ENCODE measurements at places on chromosomes 12 and 14.

- DNase-seq = no peak
Observed at GRCh38 chr14:29716150-29716549, 211.5 kb downstream of the PRKD1 start.

GRCh38 chr14:72291908-72292688 is 359.9 kb downstream of the RGS6 start:
- no peak for DNase-seq

DNA sequence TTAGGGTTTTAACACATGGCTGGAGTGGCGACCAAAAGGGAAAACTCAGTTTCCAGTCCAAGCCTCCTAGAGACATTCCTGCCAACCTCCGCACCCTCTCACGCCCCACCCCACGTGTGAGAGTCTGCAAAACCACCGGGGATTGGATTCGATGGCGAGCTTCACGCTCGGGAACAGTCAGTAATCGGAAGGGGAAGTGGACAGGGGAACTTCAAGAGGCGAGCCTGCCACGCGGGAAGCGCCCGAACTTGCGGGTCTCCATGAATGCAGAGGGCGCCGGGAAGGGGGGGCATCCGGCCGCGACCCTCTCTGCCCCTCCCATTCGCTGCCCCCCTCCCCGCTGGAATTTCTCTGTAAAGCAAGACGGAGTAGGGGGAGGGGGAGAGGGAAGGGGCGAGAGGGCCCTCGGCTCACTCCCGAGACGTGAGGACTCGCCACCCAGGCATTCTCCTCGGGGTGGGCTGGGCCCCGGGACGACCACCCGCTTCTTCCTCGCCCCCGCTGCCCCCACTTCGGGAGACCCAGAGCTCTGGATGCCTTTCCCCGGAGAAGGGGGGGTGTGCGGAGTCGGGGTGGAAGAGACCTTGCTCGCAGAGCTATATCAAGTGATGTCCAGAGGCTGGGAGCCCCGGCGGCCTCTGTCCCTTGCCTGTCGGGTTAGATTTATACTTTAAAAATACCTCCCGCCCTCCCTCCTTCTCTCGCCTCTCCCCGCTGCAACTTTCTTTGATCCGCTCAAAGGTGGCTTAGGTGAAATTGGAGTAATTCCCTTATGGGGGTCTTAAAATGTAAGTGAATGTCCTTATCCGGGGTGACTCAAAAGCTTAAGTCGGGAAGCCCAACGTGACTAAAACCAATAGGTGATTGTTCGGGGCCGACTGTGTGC is 2.5 kb upstream of the CCND2 start:
- peak; percentile 85 for DNase-seq

DNA sequence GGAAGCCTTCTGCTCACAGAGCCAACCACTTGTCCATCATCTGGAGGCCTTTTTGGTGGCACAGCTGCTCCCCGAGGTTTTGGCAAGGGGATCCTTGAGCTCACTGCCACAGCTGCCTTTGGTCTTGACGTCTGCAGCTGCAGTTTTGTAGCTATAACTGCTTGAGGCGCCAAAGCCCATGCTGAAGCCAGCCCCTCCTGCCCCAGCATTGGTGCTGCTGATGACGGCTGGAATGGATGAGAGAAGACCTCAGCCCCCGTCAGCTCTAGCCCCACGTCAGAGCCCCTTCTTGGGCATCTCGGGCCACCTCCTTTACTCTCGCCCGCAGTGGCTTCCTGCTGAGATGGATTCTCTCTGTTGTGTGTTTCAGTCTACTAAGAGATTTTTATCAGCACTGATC is 12.3 kb upstream of the KRT74 start:
- DNase-seq = no peak

GRCh38 chr14:94748667-94749347 is 21.1 kb downstream of the GSC start:
- no peak for DNase-seq

Data from Right ventricle myocardium inferior (tissue), 1 donor.